RPMI7951 (cell line): ENCODE measurements at places on chromosomes 4 and X. TPM values are rescaled to one million over a fixed set of nuclear protein-coding genes. Genes with fewer than 3 reads are reported as not detected.
A peak's percentile ranks its signal among the peaks of the same experiment; 100 is the strongest.

The VGLL1 gene
- total RNA-seq, result not detected in 2 replicates

The PCDH11X gene
- not detected in 2 replicates for total RNA-seq

The SRD5A3 gene
- total RNA-seq, result 15.5 and 16.0 TPM in 2 replicates

The RNF128 gene
- 5.0 and 5.5 TPM in 2 replicates for total RNA-seq

The PNMA6E gene
- not detected in 2 replicates for total RNA-seq

The PABPC1L2A gene
- not detected in 2 replicates for total RNA-seq

The H2BW2 gene
- not detected in 2 replicates for total RNA-seq

The SERTM2 gene
- total RNA-seq, result not detected in 2 replicates

The ZRSR2 gene
- 2.8 and 4.5 TPM in 2 replicates for total RNA-seq

The TACC3 gene
- total RNA-seq, result 23.9 and 25.3 TPM in 2 replicates

The CCNG2 gene
- 23.9 and 25.2 TPM in 2 replicates for total RNA-seq

The MTTP gene
- total RNA-seq, result under 0.01 and 0.39 TPM in 2 replicates

The CSAG2 gene
- total RNA-seq, result 1.1 and 3.4 TPM in 2 replicates

The SPATA18 gene
- 0.49 and 1.4 TPM in 2 replicates for total RNA-seq

The MAPK10 gene
- total RNA-seq, result 14.5 and 15.0 TPM in 2 replicates

The ARHGAP10 gene
- 16.1 and 16.9 TPM in 2 replicates for total RNA-seq

The NXF2B gene
- not detected in 2 replicates for total RNA-seq

The LDOC1 gene
- total RNA-seq, result 2.8 and 3.3 TPM in 2 replicates

The PIGA gene
- 20.7 and 23.1 TPM in 2 replicates for total RNA-seq

DNA sequence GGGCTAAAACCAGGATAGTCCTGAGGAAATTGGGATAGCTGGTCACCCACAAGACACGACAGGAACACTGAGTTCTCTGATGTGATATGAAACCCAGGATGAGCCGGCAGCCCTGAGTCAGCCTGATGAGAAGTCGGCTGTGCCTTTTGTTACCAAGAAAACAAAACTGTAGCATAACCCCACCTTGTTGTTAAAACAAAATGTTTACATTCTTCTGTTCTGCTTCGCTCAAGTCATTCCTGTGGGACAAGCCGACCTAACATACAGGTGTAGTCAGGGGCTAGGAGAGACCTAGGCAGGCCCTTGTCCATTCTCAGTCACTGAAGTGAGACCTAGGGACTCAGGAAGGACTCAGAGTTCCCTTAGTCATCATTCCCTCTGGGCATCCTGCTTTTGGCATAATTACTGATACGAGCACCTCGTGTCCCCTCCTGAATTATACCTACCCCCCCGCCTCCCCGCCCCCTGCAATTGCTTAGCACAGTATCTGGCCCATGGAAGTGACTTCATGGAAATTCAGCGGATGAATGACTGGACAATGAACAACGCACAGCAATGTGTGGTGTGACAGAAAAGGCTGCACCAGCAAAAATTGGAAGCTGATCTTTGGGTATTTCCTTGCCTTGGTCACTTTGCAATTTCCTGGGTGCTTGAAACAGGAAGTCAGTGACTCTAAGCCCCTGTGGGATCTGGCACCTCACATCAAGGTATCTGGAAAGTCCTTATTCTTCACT lies 31.9 kb upstream of the TLR2 start:
- no peak for DNase-seq

GRCh38 chr4:17033025-17033767 lies 134.8 kb upstream of the LDB2 start:
- no peak for DNase-seq

DNA sequence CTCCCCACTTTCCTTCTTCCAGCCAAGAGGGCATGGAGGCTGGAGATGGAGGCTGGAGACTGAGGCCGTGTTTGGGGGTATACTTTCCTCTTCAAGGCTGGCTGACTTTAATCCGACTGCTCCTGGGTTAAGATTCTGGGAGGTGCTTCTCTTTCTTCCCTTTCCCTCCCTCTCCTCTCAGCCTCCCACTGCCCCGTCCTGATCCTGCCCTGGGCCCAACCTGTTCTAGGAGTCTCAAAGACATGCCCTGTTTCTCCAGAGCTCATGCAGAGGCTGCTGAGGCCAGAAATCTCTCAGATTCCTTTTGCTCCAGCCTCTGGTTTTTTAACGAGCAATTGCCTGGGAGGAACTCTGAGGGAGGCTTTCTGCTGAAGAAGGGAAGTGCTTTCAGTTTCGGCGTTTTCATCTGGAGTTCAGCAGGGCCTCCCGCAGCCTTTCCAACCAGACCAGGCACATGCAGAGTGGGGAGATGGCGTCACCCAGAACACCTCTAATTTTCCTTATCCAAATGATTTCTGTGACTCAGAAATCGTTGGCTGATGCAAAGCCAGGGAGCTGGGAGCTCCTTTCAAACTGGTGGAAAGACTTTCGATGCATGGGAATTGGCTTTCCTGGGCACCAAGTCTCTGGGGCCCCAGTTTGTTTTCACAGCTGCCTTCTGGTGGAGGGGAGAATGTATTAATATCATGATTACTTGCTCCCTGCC lies 34.5 kb upstream of the FAM9C start:
- DNase-seq, result peak; percentile 91

DNA sequence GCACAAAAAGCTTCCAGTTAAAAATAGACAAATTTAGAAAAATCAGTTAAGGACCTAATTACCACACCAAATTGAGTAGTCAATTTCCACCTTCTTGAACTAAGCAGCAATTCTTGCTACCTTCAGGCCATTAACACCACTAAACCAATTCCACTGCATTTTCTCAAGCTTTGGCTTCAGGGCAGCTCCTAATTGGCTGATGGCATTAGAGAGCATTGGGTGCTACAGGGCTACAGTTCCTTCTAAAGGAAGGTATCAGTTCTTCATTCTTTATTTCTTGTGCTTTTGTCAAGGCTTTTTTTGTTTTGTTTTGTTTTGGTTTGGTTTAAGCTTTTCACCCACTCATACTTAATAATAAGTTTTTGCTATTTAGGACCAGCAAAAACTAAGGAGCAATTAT lies 90.2 kb upstream of the FAM241A start:
- DNase-seq, result no peak

DNA sequence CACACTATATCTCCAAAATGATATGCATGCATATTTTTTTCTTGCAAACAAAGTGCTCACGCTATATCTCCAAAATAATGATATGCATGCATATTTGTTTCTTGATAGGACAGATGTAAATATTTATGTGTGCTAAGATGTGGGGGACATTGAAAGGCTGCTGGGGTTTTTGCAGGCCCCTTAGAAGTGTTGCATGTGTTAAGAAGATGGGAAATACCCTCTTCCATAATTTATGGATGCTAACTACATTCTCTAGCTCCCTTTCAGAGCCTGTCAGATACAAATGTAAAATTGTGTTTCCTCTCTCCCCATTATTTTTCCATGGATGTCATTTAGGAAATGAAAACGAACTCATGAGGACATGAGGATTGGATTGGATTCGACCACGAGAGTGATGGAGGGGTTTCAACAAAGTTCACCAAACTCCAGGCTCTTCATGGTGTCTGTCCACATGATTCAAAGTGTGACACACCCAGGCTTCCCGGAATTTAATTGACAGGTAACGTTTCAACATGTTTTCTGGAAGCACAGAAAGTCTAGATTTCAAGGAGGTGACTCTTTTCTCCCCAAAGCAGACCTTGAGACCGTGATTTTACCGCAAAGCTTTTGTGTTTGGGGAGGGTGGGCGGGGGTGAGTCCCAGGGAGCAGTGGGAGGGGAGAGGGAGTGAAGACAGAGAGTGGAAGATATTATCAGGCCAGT lies 94.4 kb upstream of the CD99 start:
- DNase-seq, result no peak

- DNase-seq, result no peak
These were observed 279.0 kb downstream of the HS3ST1 start for GRCh38 chr4:11149612-11150259.

GRCh38 chr4:73988061-73988460 lies at the start of gene PPBP:
TSS of gene PPBP (minus strand) at chr4:73988190. CDS start at chr4:73988103, 87 bp downstream.
- no peak for DNase-seq

DNA sequence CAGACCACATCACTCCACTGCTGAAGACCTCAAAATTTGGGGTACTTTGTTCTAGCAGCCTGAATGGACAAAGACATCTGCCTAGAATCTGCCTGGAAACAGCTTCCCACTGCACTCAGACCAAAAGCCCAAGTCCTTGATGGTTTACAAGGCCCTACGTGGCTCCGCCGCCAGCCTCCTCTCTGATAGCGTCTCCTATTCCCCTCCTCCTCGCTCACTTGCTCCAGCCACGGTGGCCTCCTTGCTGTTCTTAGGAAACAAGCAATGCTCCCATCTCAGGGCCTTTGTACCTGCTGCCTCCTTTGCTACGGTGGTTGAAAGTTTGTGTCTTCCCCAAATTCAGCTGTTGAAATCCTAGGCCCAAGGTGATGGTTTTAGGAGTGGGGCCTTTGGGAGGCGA lies 34.7 kb upstream of the SORCS2 start:
- DNase-seq, result no peak

GRCh38 chr4:80074069-80074468 lies 1.0 kb upstream of the ANTXR2 start:
- DNase-seq, result no peak

GRCh38 chr4:85406185-85406584 lies 68.8 kb upstream of the ARHGAP24 start:
- DNase-seq, result no peak

GRCh38 chr4:146029147-146029546 lies 90.5 kb upstream of the ZNF827 start:
- DNase-seq, result peak; percentile 19

DNA sequence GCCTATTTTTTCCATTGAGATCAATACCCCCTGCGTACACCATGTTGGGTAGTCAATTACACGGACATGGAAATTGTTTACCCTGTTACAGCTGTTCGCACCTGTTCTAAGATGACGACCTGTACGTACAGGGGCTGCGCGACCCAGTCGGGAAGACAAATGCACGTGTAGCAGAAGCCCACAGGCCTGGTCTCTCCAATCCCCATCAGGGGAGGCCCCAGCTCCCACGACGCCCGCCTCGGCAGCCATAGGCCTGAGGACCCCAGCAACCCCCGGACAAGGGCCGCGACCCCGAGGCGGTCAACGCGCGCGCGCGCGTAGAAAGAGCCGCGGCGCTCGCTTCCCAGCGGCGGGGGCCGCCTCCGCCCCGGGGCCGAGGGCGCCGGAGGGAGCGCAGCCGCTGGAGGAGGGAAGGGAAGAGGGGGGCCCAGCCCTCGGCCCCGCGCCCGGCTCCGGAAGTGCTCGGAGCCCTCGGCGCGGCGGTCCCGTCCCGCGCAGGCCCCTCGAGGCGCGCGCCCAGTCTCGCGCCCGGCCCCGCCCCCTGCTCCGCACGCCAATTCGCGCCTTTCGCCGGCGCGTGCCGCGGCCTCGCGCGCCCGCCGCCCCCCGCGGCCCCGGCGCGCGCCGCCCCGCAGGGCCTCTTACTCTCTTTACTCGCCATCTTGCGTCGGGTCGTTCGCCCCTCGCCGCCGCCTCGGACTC lies 618 bp downstream of the RBBP7 start:
- DNase-seq, result peak; percentile 44

GRCh38 chr4:95021099-95021498 lies 263.3 kb downstream of the BMPR1B start:
- no peak for DNase-seq

GRCh38 chr4:16110661-16111290 lies 27.0 kb upstream of the PROM1 start:
- no peak for DNase-seq

DNA sequence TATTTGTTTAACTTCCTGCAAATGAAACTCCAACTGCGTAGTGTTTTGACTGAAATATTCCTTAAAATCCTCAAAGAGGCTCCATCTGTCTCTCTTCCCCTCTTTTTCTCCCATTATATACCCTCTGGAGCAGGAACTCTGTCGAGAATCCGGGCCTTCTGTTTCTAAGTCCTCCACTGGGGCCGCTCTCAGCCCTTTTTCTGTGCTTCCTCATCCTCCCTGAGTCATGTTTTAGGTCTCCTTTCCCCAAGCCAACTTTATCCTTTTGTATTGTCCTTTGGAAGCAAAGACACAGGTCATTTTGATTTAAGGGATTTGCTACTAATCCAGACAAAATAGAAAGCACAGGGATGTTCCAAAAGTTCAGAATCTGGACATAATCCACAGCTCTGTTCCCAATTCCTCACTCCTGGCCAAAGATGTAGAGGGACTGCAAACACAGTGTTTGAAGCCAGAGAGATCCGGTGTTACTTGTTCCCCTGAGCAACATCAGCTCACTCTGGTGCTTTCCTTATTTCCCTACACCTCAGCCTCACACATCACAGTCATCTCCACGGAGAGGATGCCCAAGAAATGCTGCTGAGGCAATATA lies 131.0 kb upstream of the KLF3 start:
- DNase-seq, result no peak

DNA sequence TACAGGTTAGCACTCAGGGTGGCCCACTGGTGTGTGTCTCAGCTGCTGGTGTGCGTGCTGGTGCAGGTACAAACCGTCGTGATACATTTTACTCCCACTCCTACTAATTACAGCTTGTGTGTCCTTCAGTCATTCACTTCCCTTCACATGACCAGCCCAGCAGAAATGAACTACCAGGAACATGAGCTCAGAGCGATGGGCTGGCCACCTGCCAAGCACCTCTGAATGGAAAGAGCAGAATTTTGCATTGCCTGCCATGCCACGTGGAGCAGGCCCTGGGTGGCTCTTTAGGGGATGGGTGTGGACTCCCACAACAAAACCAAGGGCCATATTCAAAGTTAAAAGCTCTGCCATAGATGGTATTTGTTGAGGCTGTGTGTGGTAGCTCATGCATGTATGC lies 58.9 kb upstream of the PGM2 start:
- peak; percentile 18 for DNase-seq

GRCh38 chr4:21625447-21625846 lies 323.1 kb downstream of the KCNIP4 start:
- no peak for DNase-seq

DNA sequence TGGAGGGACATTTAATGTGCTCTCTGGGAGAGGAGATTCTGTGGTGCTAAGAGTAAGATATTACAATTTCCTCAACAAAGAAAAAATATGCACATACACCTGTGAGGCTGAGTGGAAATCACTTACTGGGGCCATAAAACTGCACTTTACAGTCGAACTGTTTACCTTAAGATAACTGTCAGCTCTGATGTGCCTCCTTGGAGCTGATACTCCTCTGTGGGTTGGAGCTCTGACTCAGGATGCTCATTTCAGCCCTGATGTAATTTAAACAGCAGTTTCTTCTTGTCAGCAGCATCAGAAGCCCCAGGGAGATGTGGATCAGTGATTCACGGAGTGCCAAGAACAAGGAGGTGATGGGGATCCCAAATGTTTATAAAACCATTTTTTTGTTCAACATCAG lies 241.9 kb upstream of the SFRP2 start:
- peak; percentile 40 for DNase-seq

DNA sequence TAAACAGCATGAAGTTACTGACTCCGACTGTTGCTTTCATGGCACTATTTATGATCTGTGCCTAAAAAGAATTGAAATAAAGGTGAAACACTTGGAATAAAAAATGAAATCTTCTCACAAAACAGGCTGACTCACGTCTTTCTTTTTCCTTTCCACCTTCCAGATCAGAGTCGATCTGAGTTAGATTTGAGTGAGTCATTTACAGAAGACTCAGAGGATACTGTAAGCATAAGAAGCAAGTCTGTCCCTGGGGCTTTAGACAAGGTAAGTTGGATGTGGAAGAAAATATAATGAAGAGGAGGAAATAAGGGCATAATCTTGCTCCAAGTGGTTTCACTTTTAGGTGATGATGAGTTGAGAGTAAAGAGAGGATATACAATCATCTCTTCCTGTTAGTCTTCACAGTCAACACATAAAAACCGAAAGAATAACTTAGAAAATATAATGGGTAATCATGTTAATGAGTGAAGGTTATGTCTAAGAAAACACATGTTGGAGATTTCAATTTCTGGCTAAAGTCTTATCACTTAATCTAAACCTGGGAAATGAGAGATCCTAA lies 89.7 kb downstream of the SYTL5 start:
- peak; percentile 65 for DNase-seq

- DNase-seq, result no peak
These were observed 294.9 kb upstream of the TBX22 start for GRCh38 chrX:79719568-79720231.

- DNase-seq, result peak; percentile 40
These were observed 30.1 kb upstream of the BBS7 start for GRCh38 chr4:121900132-121900983.
